COR-L47 (cell line): ENCODE measurements at places on chromosomes 3 and 15.

DNA sequence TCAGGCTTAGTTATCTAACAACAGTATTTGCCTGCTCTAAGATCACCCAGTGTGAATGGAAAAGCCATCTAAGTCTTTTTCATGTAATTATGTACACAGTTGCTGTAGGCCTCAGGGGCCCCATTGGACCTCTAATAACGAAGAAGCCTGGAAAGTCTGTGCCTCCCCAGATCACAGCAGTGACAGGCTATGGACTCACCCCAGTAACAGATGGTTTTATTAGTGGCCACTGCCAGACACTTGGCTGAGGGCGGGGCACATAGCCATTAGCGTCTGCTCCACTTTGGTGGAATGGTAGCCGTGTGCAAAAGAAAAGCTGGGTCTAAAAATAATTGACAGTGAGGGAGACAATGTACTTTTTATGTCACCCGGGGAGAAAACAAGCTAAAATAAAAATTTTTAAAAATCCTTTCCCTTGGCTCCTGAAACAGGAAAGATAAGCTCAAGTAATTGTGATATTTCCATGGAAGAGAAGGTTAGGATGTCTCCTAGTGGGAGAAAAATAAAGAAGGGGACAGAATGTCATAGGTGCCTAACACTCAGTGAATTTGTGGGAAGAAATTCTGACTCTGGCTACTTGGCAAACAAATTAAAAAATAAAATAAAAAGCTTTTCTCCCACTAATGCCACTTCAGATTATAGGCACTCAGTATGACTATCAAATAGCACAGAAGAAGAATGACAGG is 44.3 kb upstream of the ZNF385D start:
- no peak for DNase-seq

DNA sequence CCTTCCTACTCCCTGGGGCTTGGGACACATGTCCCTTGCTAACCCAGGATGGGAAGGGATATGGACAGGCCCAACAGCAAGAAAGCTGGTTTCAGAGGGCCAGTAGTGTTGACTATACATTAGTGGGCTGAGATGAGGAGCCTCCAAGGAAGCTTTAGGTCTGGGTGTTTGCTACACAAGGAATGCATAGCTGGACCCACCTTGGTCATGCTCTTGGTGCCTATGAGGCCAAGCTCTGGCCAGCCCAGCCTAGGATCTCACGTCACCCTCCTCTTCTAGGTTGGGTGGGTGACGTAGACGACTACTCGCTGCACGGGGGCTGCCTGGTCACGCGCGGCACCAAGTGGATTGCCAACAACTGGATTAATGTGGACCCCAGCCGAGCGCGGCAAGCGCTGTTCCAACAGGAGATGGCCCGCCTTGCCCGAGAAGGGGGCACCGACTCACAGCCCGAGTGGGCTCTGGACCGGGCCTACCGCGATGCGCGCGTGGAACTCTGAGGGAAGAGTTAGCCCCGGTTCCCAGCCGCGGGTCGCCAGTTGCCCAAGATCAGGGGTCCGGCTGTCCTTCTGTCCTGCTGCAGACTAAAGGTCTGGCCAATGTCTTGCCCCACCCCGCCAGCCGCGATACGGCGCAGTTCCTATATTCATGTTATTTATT is 653 bp upstream of the WDR6 start:
- no peak for DNase-seq

- DNase-seq = no peak
These were observed 30.5 kb downstream of the TMEM44 start for GRCh38 chr3:194602669-194603171.

- peak; percentile 82 for DNase-seq
These were observed 89.4 kb downstream of the LINGO1 start for GRCh38 chr15:77543159-77543882.

DNA sequence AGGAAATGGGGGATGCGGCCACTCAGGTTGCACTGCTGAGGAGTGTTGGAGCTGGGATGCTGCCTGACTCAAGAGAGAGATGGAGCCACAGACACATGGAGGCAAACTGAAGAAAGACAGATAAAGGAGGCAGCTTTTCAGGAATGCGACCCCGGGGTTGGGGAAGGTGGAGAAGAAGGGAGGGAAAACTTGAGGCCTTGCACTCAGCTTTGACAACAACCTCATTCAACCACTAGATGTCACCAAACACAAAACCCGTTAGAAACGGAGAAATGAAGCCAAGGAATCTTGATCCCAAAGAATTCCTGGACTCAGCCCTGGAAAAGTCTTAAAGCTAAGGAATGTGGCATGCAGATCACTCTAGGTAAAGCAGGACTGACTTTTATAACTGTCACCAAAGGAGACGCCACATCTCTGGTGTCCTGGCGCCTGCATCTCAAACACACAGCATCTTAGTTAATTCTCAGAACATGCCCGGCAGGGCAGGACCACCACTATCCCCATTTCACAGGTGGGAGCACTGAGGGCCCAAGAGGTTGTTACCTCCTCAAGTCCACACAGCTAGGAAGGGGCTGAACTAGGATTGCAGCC is 59.6 kb upstream of the LMCD1 start:
- peak; percentile 2 for DNase-seq

DNA sequence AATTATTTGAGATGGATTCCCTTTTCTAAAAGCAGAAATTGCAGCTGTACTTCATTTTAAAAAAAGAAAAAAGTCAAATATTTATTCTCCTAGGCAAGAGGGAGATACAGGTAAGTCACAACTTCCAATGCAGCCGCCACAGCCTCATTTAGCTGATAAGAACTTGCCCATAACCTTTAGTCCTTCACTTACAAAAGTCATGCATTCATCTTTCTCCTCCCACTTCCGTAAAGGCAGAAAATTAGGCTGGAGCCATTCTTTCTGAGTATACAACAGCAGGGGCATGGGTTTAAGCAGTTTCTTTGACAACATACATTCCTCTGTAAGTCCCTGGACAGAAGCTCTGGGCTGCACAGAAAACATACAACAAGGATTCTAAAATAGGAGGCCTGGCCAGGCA is 4.3 kb downstream of the SUCLG2 start:
- no peak for DNase-seq

DNA sequence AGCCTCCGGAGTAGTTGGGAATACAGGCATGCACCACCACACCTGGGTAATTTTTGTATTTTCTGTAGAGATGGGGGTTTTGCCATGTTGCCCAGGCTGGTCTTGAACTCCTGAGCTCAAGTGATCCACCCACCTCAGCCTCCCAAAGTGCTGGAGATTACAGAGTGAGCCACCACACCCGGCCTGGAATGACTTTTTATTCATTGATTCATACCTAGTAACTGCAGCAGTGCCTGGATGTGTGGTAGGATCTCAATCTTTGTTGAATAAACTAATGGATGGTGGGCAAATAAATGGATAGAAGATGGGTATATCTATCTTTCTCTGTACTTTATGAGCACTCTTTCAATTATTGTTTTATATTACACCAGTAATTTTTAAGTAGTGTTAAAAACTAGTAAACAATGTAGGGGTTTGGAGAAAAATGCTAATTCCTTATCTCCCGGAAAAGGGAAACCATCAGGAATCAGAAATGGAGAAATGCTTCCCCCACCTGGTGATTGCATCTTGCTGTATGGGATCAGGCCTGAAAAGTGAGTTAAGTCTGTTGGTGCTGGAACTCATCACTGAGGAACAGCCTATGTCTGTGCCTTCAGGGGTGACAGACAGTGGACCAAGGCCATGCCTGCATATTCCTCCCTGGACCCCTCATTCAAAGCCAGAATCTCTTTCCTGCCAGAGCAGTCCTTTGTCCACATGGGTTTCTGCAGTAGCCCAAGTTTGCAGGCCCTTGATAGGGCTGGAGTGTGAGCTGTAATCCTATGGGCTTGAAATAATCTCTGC is 161.0 kb upstream of the CTDSPL start:
- DNase-seq = no peak

DNA sequence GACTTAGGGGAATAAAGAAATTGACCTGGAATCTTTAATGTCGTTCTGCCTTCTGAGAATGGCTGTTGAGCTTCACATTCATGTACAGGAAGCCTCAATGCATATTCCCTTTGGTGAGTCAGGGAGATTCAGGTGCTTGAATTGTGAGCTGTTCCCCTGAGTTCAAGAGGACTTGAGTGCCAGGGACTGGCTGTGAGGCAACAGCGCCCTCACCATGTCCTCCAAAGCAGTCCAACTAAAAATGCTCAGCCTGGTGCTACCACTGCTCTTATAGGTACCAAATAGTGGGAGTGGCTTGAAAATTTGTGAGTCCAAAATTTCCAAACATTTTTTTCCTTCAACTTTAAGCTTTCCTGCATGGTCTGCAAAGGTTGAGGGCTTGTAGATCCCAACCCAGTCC is 54.1 kb downstream of the LEO1 start:
- DNase-seq = no peak

DNA sequence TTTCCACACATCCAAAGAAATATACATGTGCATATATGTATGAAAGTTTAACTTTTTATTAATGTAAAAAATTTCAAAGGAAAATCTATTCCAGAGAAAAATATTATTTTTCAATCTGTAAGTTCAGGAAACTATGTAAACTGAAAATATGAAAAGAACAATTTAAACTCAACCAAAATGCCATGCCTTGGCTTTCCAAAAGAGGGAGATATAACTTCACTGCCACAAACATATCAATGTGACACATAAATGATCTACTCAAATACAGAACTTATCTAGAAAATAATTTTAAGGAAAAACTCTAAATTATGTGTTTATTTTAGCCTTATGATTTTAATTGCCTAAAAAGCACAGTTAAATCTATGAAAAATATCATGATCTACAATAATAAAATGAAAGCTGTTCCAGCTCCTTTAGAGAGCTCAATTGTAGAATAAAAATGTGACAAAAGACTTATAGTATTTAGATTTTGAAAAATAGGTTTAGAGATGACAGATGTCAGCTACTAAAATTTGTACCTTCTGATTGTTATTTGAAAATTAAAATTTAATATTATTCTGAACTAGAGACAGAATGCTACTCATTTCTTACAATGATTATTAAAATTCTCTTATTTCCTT is 94.8 kb downstream of the GBE1 start:
- no peak for DNase-seq

GRCh38 chr3:10116138-10116460 is 624 bp downstream of the BRK1 start:
- DNase-seq = no peak

DNA sequence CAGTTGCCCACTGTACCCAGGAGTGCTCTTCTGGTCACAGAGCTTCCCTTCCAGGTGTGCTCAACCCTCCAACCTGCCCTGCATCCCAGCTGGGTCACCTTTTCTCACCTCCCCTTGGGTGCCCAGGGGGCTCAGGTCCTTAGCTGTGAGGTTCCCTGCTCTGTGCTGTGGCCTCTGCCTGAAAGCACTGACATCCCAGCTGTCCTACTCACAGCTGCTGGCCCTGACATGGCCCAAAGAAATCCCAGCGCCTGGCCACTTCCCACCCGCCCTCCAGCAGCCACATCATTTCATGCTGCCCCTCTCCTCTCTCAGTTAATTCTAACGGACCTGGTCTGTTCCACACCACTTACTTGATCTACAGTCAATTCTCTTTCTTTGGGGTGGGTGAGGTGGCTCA is 79.9 kb downstream of the ISG20 start:
- no peak for DNase-seq

GRCh38 chr3:37955918-37956707 is 34.5 kb upstream of the VILL start:
- DNase-seq = no peak

DNA sequence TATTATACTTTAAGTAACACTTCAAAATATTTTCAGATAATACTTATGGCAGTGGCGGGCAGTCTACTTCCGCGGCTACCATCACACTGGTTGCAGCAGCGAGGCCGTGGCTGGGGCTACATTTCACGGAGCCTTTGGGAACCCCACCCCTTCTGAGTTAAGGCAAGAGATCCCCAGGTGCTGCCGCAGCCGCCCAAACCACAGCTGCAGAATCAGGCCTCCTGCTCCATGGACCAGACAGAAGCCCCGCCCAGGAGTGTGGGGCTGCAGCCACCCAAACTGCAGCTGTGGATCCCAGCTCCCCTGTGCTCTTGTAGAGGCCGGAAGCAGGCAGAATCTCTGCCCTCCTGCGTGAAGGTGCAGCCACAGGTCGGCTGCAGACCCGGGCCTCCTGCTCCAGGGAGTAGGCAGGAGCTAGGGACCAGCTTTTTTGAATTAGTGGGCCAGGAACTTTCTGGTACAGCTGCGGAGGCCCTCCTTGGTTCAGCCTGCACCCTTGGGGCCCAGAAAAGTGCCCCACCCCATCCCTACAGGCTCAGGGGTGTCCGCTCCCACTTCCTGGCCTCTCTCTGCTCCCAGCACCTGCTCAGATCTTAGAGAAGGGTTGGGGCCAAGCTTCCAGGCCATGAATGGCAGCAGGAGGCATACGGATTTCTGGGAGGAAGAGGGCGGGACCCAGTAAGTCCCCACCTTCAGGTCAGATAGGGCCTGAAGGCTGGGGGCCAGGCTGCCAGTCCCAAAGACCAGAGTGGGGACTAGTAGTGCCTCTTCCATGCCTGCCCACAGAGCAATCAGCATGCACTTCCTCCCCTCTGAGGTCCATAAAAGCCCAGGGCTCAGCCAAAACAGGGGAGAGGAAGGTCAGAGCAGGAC is 1188.8 kb upstream of the CADM2 start:
- DNase-seq = no peak
